T-helper 17 cell (primary cell): ENCODE measurements at places on chromosomes 13 and 19.

DNA sequence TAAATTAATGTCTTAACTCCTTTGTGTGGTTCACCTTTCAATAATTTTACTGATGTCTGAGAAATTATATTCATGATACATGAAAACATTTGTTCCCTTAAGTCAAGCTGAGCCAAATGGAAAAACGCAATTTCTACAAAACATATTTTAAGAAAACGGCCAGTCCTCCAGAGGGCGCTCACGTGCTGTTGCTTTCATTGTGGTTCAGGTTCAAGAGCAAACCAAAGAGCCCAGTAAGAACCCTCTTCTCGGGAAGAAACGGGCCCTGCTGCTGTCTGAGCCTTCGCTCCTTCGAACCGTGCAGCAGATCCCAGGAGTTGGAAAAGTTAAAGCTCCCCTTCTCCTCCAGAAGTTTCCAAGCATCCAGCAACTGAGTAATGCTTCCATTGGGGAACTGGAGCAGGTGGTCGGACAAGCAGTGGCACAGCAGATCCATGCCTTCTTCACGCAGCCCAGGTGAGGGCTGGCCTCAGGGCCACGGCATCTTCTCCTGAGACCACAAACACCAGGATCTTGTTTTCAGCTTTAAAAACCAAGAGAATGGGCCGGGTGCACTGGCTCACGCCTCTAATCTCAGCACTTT, 4.3 kb downstream of the FAAP24 start:
- DNase-seq = peak; percentile 63

DNA sequence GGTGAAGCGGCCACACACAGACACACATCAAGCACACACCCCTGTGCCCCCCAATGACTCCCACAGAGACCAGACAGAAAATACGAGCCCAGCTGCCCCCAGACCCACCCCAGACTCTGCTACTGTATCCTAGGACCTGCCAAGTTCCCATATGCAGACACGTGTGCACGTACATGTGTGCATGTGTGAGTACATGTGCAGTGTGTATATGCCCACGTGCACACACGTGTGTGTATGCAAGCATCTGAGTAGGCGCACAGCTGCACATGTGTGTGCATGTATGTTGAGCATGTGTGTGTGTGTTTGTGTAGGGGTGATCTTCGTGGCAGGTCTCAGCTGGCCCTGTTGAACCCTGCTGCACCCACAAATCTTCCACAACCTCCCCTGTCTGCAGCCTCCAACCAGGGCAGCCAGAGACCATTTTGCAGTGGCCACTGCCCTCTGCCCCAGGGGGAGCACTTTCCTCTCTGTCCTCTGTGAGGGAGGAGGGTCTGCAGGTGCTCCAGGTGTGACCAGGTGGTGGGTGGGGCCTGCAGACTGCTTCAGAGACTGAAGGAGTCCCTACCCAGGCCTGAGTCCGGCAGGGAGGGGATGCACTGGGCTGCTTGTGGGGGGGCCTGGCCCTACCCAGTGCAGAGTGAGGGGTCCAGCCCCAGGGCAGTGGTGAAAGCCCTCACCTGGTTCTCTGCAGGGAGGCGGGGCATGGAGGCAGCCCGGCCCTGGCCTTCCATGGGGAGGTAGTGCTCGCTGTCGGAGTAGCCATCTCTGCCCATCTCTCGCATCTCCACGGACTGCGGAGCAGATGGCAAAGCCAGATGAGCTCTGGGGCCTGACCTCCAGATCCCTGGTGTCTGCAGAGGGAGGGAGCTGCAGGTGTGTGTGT, 61.5 kb downstream of the IER2 start:
- no peak for DNase-seq

DNA sequence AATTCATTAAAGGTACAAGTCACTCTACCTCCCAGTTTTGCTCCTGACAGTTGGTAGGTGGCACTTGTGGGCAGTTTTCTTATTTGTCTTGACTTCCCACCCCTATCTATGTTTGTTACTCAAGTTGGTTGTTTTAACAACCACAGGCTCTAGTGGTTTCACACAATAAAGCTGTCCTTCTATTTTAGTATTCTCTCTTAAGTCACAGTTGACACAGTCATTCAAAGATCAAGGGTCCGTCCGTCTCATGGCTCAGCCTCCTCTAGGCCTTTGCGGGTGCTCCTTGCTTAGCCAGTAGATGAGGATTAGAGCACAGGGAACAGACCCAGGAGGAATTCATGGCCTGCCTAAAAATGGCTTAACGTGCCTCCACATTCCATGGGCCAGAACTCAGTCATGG, 573.7 kb downstream of the IRS2 start:
- no peak for DNase-seq

DNA sequence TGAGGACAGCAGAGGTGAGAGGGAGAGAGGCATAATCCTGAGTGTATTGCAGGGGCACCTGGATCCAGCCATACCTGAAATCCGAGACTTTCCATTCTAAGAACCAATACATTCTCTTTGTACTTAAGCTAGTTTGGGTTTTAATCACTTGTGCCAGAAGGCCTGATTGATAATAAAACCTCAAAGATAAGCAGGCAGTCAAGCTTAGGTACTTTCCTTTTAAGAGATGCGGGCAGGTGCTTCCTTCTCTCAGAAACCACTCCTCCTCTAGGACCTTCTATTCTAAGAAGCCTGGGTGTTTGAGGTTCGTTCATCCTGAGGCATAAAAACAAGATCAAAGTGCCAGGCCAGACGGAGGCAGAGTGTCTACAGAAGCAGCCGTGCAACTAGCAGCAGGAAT, 22.2 kb downstream of the FAM187B start:
- peak; percentile 51 for DNase-seq

DNA sequence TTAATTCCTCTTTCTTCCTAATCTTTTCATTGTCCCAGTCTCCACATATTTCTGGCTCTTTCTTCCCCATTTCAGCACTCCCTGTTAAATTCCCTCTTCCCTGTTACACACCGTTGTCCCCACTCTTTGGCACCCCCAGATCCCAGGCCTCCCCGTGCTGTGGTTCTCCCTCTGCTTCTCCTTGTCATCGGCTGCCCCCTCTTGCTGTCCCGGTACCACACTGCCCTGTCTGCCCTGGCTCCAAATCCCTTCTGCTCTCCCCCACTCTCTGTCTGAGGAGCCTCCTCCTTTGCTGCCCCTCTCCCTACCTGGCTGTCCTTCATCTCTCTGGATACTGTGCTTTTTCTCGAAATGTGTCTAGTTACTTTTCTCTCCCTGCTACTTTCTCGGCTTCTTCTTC, 983 bp downstream of the ZNF415 start:
- DNase-seq = no peak

- DNase-seq = peak; percentile 64
Measured at GRCh38 chr19:44845612-44846454, at the start of gene NECTIN2. Gene NECTIN2, plus strand, starts transcription at chr19:44846297. Its CDS starts 229 bp downstream, at chr19:44846526.

DNA sequence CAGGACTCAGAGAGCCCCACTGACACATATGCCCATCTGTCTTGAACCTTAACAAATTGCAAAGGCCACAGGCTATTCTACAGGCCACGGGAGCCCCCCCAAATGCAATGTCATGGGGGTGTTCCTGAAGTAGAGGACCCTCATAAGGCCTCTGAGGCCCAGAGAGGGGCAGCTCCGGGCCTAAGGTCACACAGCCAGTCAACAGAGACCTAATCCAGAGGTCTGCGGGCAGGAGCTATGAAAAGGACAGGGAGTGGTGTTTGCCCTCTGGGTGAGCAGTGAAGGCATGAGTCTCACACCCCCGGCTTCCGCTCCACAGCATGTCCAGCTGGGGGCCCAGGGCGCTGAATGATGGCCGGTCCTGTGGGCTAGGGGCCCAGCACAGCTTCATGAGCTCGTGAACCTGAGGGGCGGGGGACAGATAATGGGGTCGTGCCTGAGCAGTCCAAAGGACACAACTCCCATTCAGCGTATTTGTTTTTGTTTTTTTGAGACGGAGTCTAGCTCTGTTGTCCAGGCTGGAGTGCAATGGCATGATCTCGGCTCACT, 5.3 kb upstream of the INSL3 start:
- DNase-seq = no peak

GRCh38 chr19:23002690-23003422, at the start of gene ZNF728:
Gene ZNF728, minus strand, starts transcription at chr19:23003176. Its CDS starts 146 bp downstream, at chr19:23003030.
- no peak for DNase-seq

GRCh38 chr19:45567609-45568008, 17.0 kb downstream of the OPA3 start:
- no peak for DNase-seq

GRCh38 chr13:109100705-109101304, 471.4 kb downstream of the MYO16 start:
- DNase-seq = no peak

GRCh38 chr19:46520616-46521015, 24.9 kb upstream of the PNMA8B start:
- no peak for DNase-seq

DNA sequence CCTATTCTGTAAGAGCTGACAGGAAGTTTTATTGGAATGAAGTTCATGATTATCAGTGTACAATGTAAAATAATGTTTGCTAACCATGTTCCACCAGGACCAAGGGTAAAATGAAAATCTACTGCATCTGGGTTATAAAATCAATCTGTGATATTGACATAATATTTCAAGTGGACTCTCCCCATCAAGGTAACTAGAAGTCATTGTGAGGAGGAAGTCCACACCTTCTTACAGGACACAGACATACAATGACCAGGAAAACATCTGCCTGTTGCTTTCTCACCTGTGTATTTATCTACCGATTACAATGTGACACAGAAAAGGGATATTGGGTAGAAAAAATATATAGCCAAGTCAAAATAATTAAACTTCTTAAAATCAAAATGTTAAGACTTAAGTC, 140.7 kb upstream of the RFC3 start:
- no peak for DNase-seq

GRCh38 chr13:79084802-79085424, 321.1 kb downstream of the RBM26 start:
- no peak for DNase-seq

GRCh38 chr19:47032171-47032811, 12.7 kb downstream of the NPAS1 start:
- peak; percentile 56 for DNase-seq

- DNase-seq = no peak
Measured at GRCh38 chr19:30207357-30207756, 164.8 kb upstream of the ZNF536 start.

GRCh38 chr19:28939236-28939635, 273.7 kb downstream of the UQCRFS1 start:
- no peak for DNase-seq

GRCh38 chr13:80342471-80343371, 1.8 kb upstream of the SPRY2 start:
- peak; percentile 38 for DNase-seq
